ENCODE measurements at places on chromosomes 4 and X. TPM values are rescaled to one million over a fixed set of nuclear protein-coding genes. Genes with fewer than 3 reads are reported as not detected.

- DNase-seq = no peak
These were observed 339.9 kb downstream of the FBXO8 start for GRCh38 chr4:173943547-173943946.

DNA sequence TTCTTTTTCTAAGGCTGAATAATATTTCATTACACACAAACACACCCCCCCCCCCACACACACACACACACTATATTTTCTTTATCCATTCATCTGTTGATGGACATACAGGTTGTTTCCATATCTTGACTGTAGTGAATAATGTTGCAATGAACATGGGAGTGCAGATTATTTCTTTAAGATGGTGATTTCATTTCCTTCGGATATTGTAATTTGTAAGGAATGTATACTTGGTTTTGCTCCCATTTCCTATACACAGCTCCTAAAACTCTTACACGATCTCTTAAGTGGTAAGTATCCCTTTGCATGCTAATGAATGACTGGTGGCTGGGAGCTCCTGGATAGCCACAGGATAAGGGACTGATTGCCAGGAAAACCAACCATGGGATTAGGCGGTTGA lies 14.7 kb upstream of the RBMXL3 start:
- no peak for DNase-seq

DNA sequence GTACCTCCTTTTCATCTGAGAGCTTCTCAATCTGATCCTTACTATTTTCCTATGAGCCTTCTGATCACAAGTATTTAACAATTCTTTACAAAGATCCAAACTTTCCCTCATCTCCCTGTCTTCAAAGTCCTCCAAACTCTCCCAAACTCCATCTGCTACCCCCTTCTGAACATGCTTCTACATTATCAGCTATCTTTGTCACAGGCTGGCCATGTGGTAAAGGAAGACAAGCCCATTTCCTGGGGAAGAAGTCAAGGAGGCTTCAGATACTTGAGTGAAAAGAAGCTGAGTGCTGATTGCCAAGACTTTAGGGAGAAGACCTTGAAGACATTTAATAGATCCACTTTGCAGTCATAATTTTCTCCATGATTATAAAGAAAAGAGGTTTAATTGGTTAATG lies 231.4 kb downstream of the CWH43 start:
- DNase-seq = no peak

DNA sequence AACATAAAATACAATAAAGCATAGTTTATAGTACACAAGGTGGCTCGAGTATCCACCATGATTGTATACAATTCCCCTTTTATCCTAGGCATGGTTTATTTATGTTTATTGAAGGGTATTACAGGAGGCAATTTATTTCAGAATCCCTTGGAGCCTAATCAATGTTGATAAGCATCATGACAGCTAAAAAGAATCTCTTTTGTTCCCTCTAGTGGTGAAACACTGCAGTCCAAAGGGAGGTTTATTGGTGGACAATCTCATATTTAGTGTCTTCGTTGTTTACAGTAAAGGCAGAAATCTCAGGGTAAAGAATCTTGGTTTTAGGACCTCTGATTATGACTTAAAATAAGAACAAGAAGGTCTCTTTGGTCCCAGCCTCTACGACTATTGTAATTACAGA lies 1712.5 kb downstream of the C4orf33 start:
- no peak for DNase-seq

GRCh38 chrX:43743100-43743822 lies 87.2 kb downstream of the MAOA start:
- DNase-seq = no peak

- DNase-seq = no peak
These were observed 1.6 kb downstream of the SCML1 start for GRCh38 chrX:17738737-17739535.

GRCh38 chr4:123093236-123093635 lies 170.8 kb upstream of the NUDT6 start:
- DNase-seq = no peak

DNA sequence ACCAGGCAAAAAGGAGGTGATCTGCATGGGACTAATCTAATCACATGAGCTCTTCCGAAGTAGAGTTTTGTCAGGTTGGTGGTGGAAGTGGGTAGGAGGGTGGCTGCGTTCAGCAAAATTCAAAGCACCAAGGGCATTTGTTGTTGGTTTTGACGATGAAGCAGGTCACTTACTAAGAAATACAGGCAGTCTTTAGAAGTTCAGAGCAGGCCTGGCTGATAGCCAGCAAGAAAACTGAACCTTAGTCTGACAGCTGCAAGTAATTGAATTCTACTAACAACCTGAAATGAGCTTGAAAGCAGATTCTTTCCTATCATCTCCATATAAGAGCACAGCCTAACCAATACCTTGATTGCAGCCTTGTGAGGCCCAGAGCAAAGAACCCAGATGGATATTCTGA lies 505.8 kb downstream of the KLHL13 start:
- no peak for DNase-seq

DNA sequence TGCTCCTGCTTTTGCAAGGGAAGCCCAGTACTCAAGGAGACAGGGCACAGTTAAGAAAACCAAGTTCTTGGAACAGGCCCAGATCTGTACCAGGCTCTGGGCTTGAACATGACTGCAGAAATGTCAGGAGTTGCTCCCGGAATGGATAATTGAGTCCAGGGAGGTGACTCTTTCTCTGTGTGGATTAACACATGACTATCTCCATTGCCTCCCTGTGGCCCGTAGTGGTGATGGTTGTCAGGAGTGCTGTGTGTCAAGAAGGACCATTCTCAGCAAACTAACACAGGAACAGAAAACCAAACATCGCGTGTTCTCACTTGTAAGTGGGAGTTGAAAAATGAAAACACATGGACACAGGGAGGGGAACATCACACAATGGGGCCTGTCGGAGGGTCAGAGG lies 39.9 kb downstream of the CCKAR start:
- DNase-seq = no peak

GRCh38 chrX:119218198-119218597 lies 17.9 kb upstream of the PGRMC1 start:
- DNase-seq = no peak

DNA sequence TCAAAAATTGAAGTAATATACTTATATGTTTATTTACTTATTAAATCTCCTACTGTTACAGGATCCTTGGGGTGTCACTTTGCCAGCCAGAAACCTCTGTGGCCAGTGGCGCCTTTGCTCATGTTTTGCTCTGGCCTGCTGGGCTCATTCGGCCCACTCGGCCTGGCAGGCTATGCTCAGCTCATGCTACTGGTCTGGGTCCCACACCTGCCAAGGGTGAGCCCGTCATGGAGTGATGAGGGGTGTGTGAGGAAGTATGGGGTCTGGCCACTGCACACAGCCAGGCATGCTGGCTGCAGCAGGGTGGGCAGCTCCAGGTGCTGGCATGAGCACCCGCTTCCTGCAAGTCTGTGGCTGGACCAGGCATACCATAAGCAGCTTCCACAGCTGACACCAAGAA lies 25.1 kb downstream of the ADH7 start:
- DNase-seq = no peak

- DNase-seq = no peak
These were observed 500.1 kb downstream of the PCDH19 start for GRCh38 chrX:99909946-99910345.

- DNase-seq = no peak
These were observed 152.6 kb upstream of the VEGFC start for GRCh38 chr4:176945334-176945733.

DNA sequence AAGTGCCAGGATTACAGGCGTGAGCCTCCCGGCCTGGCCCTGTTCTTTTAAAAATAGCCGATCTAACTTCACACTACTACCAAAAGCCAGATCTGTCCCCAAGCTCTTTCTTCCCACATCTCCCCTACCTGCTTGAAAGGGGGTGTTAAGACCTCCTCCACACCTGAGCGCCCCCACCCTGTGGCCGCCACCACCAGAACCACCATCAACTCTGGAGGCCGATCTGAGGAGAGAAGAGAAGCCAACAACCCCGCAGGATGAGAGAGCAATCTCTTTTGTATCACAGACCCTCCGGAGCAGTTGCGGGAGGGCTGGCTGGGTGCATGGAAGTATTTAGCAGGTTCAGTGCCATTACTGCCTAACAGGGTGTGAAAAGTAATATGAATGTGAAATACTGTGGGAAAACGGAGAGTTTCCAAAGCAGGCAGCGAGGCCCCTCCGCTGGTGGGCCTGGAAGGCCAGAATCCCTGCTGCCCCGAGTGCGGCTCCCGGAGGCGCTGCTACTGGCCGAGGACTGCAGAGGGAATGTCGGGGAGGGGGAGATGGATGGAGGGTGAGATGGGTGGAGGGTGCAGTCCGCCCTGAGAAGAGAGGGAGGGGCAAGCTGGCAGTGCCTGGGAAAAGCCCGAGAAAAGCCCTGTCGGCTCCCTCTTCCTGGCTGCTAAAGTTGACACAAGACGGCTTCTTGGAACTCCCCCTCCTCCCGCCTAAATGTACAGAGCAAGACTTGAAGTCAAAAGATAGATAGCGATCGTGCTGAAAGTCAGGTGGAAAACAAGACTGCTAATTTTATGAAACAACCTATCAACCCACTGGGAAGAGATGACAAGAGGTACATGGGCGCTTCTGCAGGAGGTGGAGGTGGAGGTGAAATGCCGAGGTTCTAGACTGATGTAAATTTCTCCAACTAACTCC lies 22.3 kb downstream of the HAND2 start:
- DNase-seq = no peak

The SPANXN3 gene
- total RNA-seq = not detected

The ZNF711 gene
- 0.18 TPM for total RNA-seq

The ITGB1BP2 gene
- 2.9 TPM for total RNA-seq

Measured in activated CD4-positive, alpha-beta memory T cell treated with anti-CD3 and anti-CD28 coated beads, Interleukin-2, amount 10 ng/mL, durations not matched to agents 7 days and 5 days (primary cell).